ENCODE measurements at places on chromosomes 7 and 10.

DNA sequence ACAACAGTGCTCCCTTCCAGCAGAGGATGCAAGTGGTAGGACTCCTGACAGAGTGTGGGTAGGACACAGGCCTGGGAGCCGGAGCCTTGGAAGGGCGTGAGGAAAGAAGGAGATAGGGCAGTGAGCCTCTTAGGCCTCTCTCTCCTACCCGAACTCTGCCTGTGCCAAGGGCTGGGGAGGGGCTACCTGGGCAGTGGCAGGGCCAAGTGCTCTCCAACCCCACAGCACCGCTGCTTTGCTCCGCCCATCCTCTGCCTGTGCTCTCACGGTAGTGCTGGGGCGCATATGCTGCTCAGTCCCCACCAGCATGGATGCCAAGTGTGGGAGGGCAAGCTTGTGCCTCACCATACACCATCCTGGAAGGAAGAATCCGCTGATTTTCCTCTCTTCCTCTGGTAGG is 7.5 kb downstream of the FAM131B start:
- no peak for DNase-seq

- DNase-seq = no peak
These were observed 141.2 kb upstream of the KLF6 start for GRCh38 chr10:3926258-3926657.

GRCh38 chr10:133253361-133253955 is 15.8 kb downstream of the VENTX start:
- DNase-seq = no peak

DNA sequence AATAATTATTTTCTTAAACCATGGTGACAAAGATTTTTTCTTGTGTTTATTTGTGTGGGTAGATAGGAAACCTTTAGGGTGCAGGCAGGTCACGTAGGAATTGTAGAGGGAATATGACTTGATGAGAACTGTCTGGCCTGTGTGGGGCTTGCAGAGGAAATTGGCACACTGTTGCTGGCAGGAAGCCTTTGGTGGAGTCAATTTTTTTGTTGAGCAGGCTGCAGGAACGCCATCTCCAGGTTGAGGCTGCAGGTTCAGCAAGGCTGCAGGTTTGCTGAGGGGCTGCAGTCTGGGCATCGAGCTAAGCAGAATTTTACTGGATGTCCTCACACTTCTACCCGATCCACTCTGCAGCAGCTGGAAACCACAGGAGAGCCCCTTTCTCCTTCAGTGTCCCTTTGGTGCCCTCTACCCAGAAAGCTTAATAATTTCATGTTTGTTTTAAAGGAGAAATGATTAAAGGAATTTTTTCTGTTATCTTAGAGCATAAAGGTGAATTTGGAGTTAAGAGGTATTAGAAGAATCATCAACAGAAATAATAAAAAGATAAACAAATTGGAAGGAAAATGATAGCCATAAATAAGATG is 37.0 kb downstream of the TBC1D12 start:
- no peak for DNase-seq

GRCh38 chr7:7099584-7100014 is 82.7 kb upstream of the C1GALT1 start:
- no peak for DNase-seq

GRCh38 chr7:16801111-16801542 is 3.7 kb downstream of the AGR2 start:
- DNase-seq = no peak

DNA sequence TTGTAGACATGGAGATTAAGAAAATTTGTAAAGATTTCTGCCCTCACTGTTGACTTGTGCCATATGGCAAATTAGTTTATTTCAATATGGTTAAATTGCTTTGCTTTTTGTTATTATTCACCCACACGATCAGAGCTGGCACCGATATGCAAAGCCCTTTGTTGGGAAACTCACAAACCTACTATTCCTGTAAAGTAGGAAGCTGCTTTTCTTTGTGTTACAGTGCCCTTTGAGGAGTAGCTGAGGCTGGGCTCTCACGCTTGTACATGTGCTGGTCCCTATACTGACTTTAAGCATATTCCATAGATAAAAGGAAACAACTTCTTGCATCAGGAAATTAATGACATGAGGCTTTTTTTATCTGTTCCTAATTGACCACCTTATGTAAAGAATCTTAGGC is 17.6 kb upstream of the AOAH start:
- DNase-seq = no peak

DNA sequence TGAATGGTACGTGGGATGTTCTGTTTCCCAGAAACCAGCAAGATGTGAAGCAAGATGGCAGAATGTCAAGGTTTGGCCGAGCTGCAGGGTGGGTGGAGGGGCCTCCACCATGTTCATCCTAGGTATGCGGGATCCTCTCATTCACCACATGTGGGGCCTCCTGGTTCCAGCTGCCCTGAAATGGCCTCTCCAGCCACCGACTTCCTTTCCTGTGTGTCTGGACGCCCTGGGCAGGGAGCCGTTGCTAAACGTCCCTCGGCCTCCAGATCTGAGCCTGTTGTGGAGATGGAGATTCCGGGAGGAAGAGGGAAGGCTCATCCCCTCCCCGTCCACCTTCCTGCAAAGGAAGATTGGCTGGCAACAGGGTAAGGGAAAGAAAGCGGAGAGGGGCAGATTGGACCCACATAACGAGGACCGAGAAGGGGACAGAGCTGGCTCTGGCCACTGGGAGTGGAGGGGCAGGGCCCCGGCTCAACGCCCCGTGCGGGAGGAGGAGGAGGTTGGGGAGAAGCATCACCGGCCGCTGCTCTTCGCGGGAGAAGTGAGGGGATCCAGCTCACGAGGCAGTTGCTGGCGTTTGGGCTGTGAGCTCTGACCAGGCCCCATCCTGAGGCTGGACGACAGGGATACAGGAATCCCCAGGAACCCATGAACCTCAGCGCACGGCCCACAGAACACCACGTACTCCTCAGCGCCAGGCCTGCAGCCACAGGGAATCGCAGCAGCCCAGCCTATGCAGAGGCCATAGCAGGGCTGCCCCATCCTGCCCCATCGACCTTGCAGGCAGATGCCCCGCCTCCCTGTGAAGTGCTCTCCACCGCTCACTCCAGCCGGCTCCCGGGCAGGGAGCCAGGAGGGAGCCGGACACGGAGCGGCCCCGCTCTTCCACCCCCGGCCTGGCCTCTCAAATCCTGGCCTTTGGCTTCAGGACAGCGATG is 98.3 kb downstream of the FOXL3 start:
- no peak for DNase-seq

DNA sequence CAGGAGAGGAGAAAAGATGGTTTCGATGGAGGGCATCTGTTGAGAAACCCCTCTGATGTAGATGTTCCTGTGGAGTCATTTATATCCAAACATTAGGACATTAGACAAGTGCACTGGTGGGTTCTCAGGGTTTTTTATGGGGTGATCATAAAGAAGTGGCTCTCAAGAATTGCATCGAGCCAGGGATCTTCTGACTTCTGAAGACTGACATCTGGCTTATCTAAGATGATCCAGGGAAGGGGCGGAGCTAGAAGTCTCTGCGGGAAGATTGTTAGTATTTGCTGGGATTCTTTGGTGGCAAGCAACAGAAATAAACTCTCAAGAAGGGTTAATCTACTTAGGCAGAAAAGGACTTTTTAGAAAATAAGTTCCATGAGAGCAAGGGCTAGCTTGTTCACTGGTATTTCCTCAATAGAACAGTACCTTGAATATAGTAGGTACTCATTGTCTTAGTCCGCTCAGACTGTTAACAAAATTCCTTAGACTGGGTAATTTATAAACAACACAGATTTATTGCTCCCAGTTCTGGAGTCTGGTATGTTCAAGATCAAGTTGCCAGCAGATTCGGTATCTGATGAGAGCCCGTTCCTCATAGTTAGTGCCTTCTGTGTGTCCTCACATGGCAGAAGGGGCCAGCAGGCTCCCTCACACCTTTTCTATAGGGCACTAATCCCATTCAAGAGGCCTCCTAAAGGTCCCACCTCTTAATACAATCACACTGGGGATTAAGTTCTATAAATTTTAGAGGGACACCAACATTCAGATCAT is 28.5 kb upstream of the SYPL1 start:
- DNase-seq = no peak

DNA sequence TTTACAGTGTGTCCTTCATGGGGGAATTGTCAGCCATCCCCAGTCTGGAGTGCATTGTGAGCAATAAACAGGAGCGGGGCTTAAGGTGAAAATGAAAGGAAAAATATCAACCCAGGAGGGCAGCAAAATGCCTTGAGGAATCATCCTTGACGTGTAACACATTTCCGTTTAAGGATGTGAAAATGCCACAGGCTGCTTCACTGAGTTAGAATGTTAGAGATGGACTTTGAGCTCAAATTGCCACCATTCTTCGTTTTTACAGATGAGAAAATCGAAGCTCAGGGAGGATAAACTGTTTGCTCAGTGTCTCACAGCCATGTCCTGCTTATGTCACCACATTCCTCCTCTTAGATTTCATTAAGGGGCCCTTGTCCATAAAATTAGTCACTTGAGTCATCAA is 23.1 kb downstream of the SORCS3 start:
- DNase-seq = no peak

GRCh38 chr7:98051118-98051744 is 55.4 kb upstream of the LMTK2 start:
- DNase-seq = peak; percentile 12

- no peak for DNase-seq
These were observed 101.1 kb downstream of the GPR85 start for GRCh38 chr7:112985377-112985987.

GRCh38 chr10:57925045-57925444 is 342.6 kb downstream of the IPMK start:
- DNase-seq = no peak

DNA sequence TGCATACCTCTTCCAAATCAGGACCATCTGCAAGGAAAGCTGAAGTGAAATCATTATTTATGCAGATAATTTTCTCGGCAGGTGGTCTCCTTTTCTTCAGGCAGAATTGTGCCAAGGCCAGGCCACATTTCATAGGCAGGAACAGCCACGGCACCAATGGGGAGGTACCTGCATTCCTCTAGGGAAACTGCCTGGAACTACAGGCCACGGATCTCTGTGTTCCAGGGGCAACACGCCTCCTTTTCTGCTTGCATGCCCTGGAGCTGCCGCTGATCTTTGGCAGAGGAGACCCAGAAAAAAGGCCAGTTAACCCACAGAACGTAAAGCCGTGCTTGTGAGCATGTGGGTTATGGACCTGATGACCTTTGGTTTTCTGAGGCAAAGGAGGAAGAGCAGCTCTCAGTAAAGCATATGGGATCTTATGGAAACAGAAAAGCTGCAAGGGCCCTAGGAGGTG is 111.2 kb upstream of the KIAA1217 start:
- DNase-seq = no peak

Measured in effector CD8-positive, alpha-beta T cell (primary cell).